ENCODE measurements at places on chromosomes 16 and 17.

DNA sequence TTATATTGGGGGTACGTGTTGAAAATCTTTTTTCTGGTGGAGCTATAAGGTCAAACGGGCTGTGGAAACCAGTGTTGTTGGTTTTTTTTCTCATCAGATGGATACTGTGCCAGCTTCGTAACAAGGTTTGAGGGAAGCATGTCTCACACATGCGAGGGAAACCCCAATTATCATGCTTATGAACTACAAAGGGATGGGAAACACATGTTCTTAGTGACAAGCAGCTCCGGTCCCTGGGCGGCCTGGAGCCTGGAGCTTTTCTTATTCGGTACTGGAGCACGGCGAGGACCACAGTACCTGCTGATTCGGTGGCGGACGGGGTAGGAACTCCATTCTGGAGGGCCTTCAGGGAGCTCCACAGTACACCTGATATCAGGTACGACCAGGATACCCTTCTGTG, 12.5 kb downstream of the SLC43A2 start:
- no peak for DNase-seq

GRCh38 chr17:6079960-6080359, 9.8 kb downstream of the WSCD1 start:
- no peak for DNase-seq

DNA sequence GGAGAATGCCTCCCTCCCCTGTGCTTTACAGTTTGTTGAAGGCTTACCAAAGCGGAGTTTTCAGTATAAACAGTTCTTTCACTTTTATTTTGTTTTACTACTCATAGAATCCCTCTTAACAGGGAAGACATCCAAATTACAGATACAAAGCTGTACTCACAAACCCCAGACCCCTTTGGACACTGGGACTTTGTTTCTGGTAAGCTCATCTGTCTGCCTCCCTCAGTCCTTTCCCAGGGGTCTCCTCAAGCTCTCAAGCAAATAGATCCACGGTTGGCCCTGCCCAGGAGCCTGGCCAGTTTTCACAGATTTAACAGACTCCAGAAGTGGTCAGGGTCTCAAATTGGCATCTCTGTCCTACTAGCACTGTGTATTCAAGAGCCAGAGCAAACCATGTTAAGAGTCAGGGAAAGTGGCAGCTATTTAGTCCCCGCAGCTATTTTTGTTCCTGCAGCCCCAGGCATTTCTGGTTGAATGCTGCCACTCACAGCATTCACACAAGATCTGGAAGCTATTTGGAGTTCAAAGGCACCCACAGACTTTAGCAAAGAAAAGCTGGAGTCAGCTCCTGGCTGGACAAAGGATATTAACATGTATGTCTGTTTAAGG, 54.2 kb downstream of the TMEM100 start:
- no peak for DNase-seq

- no peak for DNase-seq
Observed at GRCh38 chr16:57388359-57389086, 16.0 kb upstream of the CCL17 start.

GRCh38 chr17:80861892-80862291, 129.7 kb upstream of the CHMP6 start:
- peak; percentile 25 for DNase-seq
